ENCODE measurements at places on chromosomes 6 and 20.

GRCh38 chr6:144678844-144679243 lies 393.7 kb downstream of the UTRN start:
- no peak for DNase-seq

GRCh38 chr20:37650661-37651060 lies 43.2 kb upstream of the CTNNBL1 start:
- no peak for DNase-seq

GRCh38 chr6:84346372-84346771 lies 118.9 kb upstream of the CEP162 start:
- no peak for DNase-seq

DNA sequence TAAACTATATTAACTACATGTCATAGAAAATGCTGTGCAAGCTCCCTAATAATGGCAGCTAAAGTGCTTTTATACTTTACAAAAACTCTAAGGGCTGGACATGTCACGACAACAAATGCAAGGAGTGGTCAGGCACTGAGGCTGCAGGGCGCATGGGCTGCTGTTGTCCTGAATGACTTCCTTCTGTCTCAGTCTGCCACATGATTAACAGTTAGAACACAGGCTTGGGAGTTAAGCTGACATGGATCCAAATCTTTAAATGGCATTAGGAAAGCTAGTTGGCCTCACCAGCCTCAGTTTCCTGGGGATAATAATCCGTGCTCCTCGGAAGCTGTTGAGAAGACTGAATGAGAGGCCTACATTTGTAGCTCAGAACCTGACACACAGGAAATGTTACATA lies 57.4 kb downstream of the PREP start:
- no peak for DNase-seq

- DNase-seq: no peak
Observed at GRCh38 chr6:167266830-167267555, 24.1 kb upstream of the UNC93A start.

DNA sequence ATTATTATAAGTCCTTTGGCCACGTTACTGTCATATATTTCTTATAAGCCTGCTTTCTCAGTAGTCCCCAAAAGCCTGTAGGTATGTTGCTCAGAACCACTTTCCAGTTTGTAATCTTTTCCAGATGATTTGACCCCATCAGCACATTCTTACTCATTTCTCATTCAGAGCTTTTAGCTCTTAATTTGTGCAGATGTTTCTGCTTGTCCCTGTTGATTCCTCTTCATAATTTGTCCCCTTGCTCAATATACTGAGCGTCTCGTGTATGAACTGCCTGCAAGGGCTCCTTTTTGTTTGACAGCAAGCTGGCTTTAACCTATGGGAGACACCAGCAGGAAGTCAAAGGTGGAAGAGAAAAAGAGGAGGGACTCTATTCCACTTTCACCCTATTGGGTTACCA lies 733.8 kb upstream of the GJE1 start:
- DNase-seq: no peak

DNA sequence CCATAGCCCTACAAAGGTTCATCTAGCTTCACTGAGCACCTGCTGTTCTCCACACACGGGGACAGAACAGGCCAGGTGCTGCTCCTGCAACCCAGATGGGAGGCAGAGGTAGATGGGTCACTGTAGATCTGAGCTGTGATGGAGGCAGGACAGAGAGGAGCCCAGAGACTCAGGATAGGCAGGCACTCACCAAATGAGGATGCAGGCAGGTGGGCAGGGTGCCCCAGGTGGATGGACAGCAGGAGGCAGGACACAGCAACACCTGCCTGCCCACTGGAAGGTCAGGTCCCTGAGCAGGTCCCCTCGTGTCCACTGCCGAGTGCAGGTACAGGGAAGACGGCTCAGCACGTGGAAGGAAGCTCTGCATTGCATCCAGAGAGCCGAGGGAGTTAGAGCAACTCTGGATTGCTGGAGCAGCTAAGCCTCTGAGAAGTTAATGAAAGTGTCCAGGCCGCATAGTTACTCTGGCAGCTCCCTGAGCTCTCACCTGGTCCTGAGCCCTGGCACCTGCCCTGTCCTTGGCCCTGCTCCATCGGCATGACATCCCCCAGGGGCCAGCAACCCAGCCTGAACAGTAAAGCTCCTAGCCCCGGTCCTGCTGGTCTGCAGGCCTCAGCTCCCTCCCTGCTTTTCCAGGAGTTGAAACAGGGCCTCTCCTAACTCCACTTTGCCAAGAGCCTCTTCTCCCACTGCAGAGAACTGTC lies 4.9 kb upstream of the YTHDF1 start:
- no peak for DNase-seq

- DNase-seq: no peak
Observed at GRCh38 chr6:110233770-110234374, 53.6 kb downstream of the CDC40 start.

- no peak for DNase-seq
Observed at GRCh38 chr6:96151707-96152106, 135.9 kb downstream of the FUT9 start.

GRCh38 chr6:129498950-129499842 lies 210.8 kb downstream of the ARHGAP18 start:
- DNase-seq: no peak

DNA sequence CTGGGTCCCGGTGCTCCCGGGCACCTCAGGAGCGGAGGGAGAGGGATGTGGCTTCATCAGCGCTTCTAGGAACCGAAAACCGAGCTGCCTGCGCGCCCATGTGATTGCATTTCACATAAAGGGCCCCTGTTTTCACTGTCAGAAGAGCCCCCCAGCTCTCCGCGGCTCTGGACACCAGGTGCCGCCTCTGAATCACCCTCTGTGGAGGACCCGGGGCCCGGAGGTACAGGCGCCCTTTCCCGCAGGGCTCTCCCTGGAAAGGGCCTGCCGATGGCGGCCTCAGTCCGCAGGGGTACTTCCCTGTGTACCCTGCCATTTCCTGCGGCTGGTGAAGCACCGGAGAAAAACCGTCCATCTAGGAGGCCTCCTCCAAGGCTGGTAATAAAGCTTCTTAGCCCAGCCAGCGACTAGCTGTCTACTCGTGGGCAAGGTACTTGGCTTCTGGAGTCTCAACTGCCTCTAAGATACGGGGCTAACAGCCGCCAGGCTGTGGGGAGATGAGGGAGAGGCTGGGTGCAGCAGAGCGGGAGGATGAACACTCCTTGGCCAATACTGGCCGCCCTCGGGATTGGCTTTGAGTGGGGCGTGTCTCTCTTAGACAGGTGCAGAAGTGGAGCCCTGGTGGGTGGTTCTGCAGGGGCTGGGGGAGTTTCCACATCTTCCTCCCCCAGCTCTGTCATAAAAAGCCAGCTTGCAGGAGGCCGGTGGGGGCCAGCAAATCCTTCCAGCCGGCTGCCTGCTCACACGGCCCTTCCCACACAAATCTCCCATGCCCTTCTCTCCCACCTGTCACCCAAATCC lies 1.6 kb downstream of the PPP1R16B start:
- DNase-seq: no peak
